Renal cortex interstitium (tissue), 15 donors: ENCODE measurements at places on chromosomes 11 and 22. TPM values are rescaled to one million over a fixed set of nuclear protein-coding genes. Genes with fewer than 3 reads are reported as not detected.

Gene AQP11
- polyA plus RNA-seq: 4.6 TPM

Gene MUC6
- polyA plus RNA-seq: 14.8 TPM

- DNase-seq: no peak
These were observed 2.8 kb downstream of the ATP5MGL start for GRCh38 chr22:42637555-42637954.

DNA sequence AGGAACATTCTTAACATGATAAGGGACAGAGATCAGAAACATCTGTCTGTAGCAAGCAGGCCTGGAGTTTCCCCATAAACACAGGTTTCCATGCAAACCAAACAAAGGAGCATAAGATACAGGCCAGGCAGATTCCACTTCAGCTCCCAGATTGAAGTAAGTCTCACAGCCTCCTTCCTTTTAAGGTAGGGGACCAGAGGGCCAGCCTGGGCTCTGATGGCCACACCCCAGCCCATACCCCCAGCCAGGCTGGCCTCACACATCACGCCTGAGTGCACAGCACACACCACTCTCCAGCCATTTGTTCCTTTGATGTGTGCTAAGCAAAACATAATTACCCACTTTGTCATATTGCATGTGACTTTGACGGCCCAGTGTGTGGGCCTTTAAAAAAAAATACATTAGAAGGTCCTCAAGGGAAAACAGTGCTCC is 518.7 kb downstream of the NTM start:
- DNase-seq: no peak

- no peak for DNase-seq
These were observed 1.5 kb upstream of the JAML start for GRCh38 chr11:118226296-118226695.

GRCh38 chr22:28582806-28583205 is 96.8 kb downstream of the TTC28 start:
- no peak for DNase-seq

DNA sequence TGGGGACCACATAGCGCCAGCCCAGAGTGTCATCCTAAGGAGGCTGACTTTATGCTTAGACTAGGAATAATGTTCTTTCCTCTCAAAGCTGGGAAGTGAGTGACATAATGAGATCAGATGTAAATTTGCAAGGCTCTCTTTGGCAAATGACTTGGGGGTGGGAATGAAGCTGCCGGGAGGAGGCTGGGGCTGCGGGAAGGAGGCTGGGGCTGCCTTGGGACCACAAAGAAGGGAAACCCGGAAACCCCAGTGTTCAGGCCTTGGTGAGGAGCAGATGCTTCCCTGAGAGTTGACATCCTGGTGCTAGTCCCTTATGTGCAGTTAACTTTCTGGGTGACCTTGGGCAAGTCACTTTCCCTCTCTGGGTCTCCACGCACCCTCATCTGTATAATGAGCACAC is 182.0 kb downstream of the CHST1 start:
- no peak for DNase-seq

DNA sequence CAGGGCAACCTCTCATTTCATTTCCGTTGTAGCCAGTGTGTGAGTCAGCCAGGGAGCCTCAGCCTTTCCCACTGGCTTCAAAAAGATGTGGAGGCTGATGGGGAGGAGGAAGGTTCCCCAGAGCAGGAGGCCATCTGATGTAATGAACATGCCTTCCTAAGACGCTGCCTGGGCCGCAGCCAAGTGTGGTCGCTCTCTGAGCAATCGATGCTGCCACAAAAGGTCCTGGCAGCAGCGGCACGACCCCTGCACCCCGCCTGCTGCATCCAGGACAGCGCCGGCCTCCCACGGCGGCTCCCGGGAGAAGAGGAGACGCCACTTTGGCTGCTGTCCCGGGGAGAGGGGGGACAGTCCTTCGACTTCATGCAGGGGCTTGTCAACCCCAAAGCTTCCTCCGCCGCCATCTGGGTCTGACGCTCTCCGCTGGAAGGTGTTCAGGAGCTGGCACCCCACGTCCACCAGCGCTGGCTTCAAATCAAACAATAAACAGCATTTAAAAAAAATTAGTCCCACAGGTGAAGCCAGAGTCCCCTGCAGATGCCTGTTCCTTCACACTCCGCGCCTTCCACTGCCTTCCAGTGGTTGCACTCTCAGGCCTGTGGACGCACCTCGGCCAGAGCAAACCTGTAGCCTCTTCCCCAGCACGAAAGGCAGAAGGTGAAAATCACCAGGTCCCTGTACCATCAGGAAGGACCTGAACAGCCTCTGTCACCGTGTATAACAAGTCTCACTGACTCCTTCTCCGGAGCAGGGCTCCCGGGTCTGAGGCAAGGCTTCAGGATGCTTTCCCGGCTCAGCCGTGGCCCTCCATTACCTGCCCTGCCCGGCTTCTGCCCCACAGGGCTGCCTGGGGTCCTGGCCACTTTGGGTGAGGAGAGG is 930.7 kb downstream of the BRD1 start:
- DNase-seq: no peak
